ENCODE measurements at places on chromosomes 1 and 21. TPM values are rescaled to one million over a fixed set of nuclear protein-coding genes. Genes with fewer than 3 reads are reported as not detected.

The OPRD1 gene
- 1.7 TPM for total RNA-seq

The TEX38 gene
- total RNA-seq: not detected

The FAM177B gene
- total RNA-seq: not detected

The KRTAP13-2 gene
- total RNA-seq: not detected

The SLFNL1 gene
- total RNA-seq: 0.36 TPM

The IL19 gene
- total RNA-seq: not detected
